ENCODE measurements at places on chromosomes 16 and 17. TPM values are rescaled to one million over a fixed set of nuclear protein-coding genes. Genes with fewer than 3 reads are reported as not detected.

Gene SPG7
- polyA plus RNA-seq = 50.1 TPM

Gene FBXL20
- polyA plus RNA-seq = 5.7 TPM

Gene CFAP97D1
- 0.02 TPM for polyA plus RNA-seq

Gene NECAB2
- polyA plus RNA-seq = 0.24 TPM

Gene TBC1D3H
- not detected for polyA plus RNA-seq

Gene CDR2L
- polyA plus RNA-seq = 8.4 TPM

Gene TP53TG3
- not detected for polyA plus RNA-seq

Gene ITGA3
- 39.9 TPM for polyA plus RNA-seq

Gene WSCD1
- polyA plus RNA-seq = 0.20 TPM

Gene GPR139
- not detected for polyA plus RNA-seq

Gene KCNH6
- 0.04 TPM for polyA plus RNA-seq

Gene SLC16A6
- 1.2 TPM for polyA plus RNA-seq

Gene TSPAN10
- 0.92 TPM for polyA plus RNA-seq

Gene SLC35G6
- not detected for polyA plus RNA-seq

Gene RCVRN
- 0.29 TPM for polyA plus RNA-seq

Gene CES4A
- 2.8 TPM for polyA plus RNA-seq

Gene SRCIN1
- polyA plus RNA-seq = not detected

Gene SLC25A39
- polyA plus RNA-seq = 43.4 TPM

Gene METTL9
- polyA plus RNA-seq = 102 TPM

Gene EVI2A
- 1.2 TPM for polyA plus RNA-seq

Gene KIF2B
- not detected for polyA plus RNA-seq

Gene PRAC1
- not detected for polyA plus RNA-seq
